Uterus (tissue), 4 donors: ENCODE measurements at places on chromosomes 13 and 19. TPM values are rescaled to one million over a fixed set of nuclear protein-coding genes. Genes with fewer than 3 reads are reported as not detected.
A peak's percentile ranks its signal among the peaks of the same experiment; 100 is the strongest.

GRCh38 chr19:37980419-37981170, 73.6 kb downstream of the SIPA1L3 start:
- DNase-seq = no peak

DNA sequence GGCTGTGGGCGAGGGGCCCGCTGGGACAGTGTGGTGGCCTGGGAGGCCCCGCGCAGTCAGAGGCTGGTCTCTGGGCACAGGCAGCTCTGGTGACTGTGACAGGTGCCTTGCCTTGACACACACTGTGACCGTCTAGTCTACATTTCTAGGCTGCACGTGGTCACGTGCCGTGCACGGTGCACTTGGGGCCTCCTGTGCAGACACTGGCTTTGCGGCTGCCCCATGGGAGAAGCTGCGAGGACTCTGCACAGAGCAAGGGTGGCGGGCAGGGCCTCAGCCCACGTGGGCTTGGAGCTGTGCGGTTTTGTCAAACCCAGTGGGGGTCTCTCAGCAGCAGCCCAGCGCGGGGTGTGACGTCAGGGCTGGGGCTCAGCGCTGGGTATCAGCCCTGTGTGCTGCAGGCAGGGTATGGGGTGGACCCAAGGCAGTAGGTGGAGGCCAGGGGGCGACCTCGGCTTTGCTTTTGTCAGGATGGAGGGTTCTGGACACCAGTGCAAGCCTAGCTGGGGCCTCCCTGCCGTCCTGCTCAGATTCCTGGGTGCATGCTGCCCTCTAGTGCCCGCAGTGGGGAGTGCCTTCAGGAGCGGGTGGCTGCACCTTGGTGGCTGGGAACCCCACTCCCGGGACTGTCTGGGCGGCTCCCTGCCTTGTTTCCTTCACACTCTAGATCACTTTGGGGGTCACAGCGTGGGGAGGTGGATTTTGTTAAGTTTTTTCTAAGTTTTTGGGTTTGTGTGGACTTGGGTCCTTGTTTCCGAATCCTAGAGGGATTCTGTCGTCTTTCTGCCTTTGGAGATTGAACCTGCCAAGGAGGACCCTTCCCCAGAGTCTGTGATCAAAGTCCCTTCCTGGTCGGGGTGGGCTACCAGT, 62.6 kb downstream of the KDM4B start:
- peak; percentile 84 for DNase-seq

DNA sequence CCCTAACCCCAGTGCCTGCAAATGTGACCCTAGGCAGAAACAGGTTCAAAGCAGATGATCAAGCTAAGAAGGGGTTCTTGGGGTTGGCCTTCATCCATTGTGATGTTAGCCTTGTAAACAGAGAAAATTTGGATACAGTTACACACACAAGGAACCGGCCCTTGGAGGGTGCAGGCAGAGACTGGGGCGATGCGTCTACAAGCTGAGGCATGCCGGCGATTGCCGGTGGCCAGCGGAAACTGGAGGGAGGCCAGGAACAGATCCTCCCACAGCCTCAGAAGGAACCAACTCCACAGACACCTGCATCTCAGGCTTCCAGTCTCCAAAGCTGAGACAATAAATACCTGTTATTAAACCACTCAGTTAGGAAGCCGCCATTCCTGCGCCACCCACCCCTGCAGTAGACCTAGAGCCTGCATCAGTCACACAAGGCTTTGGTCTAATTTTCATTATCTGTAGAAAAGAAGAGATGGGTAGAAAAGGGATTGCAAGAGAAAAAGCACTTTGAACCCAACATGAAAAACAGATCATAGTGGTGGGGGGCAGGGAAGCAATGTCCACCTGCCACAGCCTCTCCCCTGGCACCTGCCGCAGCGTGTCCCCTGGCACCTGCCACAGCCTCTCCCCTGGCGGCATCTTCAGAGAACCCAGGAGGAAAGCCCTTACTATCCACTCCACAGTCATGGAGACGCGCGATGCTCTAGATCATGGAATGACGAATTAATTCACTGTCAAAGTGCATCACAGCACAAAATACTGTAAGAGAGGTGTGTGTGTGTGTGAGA, 119.7 kb upstream of the SOX1 start:
- DNase-seq = no peak

Gene C2CD4C
- not detected for total RNA-seq

DNA sequence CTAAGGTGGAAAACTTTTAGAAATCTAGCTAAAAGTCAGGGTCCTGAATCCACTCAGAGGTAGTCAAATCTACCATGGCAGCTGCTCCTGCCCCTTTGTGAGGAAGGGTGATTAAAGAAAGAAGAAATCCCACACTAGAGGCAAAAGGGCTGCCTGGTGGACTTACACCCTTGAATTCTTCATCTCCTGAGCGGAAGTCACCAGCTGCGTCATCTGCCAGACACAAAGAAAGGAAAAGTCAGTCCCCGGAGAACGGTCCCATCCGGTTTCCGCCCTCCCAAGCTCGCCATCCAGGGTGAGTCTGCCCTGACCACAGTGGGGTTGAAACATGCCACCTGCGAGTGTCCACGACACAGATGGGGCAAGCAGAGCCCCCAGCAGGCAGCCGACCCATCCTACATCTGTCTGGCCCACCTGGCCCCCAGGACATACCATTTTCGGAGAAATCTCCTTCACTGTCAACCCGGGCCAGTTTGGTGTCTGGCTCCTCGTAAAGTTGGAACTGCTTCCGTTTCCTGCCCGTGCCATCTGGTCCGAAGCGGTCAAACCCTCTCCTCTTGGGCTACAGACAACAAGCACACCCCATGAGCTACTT, 7.7 kb downstream of the AKAP8 start:
- no peak for DNase-seq

GRCh38 chr13:32783067-32783466, 196.8 kb downstream of the PDS5B start:
- DNase-seq = no peak

Gene ZNF837
- total RNA-seq = 1.6 TPM

DNA sequence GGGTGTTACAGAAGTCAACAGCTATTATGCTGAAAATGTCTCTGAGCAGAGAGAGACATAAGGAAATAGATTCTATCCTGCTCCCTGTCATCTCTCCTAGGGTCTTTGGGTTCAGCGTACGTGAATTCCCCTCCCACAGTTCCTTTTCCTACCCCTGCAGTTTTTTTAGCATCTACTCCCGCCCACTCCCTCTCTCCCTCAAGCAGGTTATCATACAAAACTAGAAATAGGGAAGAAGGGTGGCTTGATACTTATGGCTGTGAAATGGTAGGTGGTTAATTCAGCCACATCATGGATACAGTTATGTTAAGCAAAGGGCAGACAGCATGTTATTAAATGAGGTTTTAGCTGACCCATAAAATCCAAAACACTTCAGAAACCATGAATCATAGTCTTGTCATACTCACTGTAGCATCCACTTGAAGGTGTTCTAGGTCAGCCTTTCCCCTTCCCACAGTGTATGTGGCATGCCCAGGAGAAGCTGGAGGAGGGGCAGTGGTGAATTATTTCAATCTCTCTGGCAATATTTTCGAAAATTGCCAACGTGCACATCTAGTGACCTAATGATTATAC, 236.8 kb upstream of the SERP2 start:
- DNase-seq = no peak

DNA sequence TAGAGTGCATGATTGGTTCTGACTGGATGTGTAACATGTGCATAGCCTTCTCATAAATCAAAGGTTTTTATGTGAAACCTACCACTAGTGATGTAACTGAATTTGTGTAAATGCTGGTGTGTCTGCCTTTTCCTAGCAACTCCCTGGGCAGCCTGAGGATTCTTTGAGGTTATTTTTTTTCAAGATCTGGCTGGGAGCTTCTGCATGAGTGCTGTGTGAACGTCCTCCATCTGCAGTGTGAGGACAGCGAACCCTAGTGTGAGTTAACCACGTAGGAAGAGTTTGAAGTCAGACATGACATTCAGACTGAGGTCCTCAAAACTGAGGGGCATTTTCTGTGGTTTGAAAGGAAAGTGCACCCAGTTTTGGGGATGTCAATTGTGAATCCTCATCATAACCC, 39.9 kb downstream of the DPRX start:
- no peak for DNase-seq

DNA sequence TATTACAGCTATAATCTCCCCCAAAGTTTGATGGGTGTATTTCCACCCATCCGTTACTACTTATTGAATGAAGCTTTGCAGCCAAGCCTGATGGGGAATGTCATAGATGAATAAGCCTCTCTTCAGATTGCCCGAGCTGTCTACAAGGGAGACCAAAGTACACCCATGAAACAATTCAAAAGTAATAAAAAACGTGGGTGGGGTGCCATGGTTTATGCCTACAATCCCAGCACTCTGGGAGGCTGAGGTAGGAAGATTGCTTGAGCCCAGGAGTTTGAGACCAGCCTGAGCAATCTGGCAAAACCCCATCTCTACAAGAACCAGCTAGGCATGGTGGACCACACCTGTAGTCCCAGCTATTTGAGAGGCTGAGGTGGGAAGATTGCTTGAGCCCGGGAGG, 419.2 kb downstream of the FGF9 start:
- no peak for DNase-seq

DNA sequence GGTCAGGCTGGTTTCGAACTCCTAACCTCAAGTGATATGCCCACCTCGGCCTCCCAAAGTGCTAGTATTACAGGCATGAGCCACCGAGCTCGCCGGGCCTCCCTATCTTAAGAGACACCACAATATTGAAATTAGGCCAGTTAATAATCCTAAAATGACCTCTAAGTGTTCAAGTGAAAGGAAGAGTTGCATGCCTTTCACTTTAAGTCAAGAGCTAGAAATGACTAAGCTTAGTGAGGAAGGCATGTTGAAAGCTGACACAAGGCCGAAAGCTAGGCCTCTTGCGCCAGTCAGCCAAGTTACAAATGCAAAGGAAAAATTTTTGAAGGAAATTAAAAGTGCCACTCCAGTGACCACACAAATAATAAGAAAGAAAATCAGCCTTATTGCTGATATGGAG, 144.5 kb upstream of the FNDC3A start:
- no peak for DNase-seq

- DNase-seq = no peak
Observed at GRCh38 chr19:39677961-39678889, 22.5 kb downstream of the LGALS16 start.

DNA sequence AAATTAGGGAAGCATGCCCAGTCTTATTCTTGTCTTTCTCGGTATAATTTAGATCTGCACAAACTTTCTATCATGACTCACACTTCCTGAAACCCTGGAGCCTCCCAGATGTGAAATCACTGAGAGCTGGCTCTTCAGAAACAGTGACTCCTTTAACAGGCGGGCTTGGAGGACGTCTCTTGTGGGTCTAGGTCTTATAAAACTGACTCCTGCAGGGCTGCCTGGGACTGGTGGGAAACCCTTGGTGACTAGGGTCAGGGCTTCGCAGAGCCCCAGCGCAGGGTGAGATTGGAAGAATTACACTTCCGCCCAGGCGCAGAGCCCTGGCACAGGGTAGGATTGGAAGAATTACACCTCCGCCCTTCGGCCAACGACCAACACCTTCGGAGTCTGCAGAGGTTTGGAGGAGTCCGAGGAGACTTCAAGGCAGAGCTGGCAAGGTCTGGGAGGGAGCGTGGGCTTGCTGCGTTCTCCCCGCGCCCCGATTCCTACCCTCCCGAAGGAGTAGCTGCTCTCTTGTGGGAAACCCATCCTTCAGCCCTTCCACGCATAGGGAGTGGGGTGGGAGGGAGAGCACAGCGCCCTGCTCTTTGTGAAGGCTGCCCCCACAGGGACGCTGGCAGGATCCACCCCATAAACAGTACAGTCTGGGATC, 43.4 kb upstream of the MAP3K10 start:
- DNase-seq = no peak

DNA sequence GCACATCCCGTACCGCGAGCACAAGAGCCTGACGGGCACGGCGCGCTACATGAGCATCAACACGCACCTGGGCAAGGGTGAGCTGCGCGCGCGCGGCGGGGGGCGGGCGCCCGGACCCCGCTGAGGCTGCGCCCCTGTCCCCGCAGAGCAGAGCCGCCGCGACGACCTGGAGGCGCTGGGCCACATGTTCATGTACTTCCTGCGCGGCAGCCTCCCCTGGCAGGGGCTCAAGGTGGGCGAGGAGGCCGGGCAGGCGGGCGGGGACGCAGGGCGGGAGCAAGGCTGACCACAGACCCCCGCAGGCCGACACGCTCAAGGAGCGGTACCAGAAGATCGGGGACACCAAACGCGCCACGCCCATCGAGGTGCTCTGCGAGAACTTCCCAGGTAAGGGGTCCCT, 36.5 kb downstream of the BTBD2 start:
- no peak for DNase-seq

DNA sequence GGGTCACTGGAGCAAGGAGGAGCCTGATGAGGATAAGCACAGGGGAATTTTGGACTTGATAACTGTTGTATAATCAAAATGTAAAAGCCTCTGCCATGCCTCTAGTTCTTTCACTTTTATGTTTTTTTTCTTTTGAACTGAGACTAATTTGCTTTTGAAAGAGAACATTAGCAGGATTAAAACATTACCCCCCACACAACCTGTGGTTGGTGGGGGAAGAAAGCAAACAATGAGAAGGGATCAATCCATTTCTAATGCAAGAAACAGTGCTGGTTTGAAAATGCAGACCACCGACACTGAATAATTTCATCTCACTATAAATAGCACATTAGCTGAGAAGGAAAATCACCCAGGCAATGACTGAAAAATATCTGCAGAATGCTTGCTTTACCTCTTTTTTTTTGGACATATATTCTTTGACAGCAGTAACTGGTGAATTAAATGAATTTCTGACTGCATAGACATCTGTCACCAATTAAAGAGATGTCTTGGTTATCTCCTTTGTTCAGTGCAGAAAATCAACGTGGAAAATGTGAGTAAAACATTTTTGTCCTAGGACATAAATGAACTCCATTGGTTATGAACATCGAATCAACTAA, 48.6 kb upstream of the TRPC4 start:
- no peak for DNase-seq

GRCh38 chr19:18480006-18480691, 41.7 kb downstream of the ELL start:
- peak; percentile 83 for DNase-seq

DNA sequence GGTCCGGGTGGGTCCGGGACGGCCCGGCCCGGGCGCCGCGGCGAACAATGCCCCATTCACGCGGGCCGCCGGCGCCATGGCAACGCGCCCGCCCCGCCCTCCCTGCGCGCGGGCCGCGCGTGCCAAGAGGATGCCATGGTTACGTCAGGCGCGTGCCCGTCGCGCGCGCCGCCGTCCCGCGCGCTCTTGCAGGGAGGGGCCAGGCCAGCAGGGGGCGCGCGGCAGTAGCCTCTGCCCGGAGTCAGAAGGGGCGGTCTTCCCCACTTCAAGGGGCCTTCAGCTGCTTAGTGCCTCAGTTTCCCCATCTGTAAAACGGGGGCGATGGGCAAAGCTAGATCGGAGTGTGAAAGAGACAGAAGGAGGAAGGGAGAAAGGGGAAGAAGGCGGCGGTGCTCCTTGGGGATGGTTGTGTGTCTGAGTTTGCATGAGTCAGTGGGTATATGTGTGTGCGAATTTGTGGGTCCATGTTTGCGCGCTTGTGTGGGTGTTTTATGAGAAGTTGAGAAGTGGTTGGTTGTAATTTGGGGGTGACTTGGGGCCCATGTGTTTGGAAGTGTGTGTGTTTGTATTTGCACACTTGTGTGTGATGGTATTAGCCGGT, 11.6 kb upstream of the NFIX start:
- peak; percentile 85 for DNase-seq
